ENCODE measurements at places on chromosomes 16 and 17.

DNA sequence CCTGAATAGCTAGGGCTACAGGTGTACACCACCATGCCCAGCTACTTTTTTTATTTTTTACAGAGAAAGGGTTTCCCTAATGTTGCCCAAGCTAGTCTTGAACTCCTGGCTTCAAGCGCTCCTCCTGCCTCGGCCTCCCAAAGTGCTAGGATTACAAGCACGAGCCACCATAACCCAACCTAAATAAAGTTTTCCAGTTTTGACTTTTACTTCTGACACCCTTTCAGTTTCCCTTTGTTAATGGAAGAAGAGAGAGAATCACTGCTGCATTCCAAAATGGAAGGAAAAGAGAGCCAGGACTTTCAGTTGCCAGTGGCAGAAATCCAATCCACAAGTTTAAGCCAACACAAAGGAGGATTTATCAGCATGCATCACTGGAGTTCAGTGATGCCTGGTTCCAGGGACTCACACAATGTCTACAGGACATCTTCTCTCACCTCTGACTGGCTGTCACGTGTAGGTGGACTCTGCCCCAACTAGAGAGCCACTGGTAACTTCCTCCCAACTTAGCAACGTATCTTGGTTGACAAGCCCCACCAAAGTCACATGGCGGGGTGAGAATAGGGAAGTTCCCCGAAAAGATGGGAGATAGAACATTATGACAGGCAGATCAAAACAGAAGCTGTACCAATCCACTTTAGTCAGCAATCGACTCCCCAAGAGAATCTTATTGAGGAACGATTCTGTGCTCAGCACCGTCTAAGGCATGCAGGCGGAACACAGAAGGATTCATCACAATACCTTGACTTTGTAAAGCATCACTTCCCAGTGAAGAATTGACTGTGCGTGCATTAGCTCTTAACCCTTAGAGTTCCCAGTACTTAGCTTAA lies 46.5 kb downstream of the GAS7 start:
- DNase-seq, result no peak

- peak; percentile 34 for DNase-seq
Observed at GRCh38 chr17:59829217-59830006, 63.3 kb downstream of the TUBD1 start.

GRCh38 chr16:4373909-4374742 lies 2.5 kb downstream of the VASN start:
- no peak for DNase-seq

DNA sequence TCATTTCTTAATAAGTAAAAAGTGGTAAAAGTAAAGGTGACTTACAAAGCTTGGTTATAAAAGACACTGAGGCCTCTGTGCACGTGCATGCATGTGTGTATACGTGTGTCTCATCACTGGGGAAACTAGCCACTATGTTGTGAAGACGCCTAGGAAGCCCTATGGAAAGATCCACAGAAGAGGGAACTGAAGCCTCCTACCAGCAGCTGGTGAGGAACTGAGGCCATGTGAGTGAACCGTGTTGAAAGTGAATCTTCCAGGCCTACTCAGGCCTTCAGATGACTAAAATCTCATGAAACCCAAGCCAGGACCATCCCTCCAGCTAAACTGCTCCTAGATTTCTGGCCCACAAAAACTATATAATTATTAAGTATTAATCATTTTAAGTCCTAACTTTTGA lies 23.7 kb downstream of the PHLPP2 start:
- no peak for DNase-seq

GRCh38 chr17:74280093-74280513 lies 6.1 kb downstream of the DNAI2 start:
- peak; percentile 12 for DNase-seq

DNA sequence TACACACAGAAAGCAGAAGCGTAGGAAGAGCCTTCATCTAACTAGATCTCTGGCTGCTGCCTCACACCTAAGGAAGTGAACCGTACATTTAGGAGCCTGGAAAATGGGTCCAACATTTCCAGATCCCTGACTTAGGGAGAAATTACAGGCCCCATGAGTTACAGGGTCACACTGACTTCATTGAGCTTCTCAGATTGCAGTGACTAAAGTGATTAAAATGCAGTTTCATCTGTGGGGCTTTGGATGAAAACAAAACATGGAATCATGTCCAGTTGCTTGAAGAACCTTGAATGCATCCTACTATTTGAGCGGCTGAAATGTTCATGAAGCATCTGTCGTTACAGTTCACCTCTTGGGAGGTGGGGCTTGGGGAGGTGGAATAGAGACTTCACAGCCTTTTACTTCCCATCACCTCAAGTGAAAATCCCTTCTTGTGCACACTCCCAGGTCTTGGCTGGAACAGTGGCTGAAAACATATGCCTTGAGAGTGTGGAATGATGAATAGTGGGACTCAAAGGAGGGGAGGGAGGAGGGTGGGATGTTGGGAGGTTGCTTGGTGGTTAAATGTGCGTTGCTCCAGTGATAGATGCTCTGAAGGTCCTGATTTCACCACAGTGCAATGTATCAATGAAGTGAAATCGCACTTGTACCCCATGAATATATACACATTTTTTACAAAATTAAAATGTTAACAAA lies 19.7 kb downstream of the TEKT3 start:
- DNase-seq, result no peak

- no peak for DNase-seq
Observed at GRCh38 chr16:50600582-50601283, 52.5 kb downstream of the NKD1 start.

DNA sequence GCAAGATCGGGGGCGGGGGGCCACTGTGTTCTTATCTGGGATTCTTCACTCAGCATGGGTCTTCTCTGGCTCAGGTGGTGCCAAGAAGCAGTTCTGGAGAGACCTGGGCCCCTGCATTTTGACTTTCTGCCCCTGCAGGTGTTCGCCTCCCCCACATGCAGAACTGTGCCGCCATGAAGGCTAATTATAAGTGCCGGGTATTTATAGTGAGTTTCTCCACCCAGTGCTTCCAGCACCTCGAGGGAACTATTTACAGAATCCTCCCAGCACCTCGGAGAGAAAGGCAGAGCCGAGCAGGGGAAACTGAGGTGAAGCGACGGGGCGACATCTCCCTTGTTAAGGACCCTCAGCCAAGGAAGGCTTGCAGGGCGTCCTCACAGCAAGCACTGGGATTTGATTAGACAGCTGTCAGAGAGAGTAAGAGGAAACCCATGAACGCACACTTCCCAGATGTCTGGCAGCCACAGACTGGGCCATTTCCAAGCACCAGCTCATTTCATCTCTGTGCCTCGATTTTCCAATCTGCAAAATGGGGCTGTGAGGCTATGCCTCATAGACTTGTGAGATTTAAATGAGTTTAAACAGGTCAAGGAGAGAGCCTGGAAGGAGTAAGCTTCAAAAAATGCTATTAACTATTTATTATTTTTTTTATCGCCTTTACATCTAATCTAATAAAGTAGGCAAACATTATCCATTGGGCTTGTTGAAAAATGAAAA lies 36.4 kb upstream of the GRIN2A start:
- DNase-seq, result no peak

DNA sequence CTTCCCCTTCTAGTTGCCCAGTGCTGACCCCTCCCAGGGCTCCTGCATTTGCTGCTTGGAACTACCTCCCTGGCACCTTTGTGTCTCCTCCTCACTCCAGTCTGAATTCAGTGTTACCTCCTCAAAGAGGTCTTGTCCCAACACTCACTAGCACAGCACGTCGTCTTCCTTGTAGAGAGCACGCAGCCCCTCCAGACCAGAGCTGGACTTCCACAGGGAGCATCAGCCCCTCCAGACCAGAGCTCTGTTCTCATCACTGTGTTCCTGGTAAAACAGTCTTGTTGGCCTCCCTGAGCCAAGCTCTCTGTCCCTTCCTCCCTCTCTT lies 27.8 kb upstream of the MGAT5B start:
- no peak for DNase-seq

DNA sequence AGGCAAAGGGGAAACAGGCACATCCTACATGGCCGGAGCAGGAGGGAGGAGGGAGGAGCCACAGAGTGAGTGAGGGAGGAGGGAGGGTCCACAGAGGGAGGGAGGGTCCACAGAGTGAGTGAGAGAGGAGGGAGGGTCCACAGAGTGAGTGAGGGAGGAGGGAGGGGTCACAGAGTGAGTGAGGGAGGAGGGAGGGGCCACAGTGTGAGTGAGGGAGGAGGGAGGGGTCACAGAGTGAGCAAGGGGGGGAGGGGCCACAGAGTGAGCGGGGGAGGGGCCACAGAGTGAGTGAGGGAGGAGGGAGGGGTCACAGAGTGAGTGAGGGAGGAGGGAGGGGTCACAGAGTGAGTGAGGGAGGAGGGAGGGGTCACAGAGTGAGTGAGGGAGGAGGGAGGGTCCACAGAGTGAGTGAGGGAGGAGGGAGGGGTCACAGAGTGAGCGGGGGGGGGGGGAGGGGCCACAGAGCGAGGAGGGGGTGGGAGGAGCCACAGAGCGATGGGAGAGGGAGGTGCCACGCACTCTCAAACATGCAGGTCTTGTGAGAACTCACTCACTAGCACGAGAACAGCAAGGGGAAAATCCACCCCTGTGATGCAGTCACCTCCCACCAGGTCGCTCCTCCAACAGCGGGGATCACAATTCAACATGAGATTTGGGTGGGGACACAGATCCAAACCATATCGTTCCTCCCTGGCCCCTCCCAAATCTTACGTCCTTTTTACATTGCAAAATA lies 24.3 kb upstream of the CDH15 start:
- DNase-seq, result no peak

GRCh38 chr16:87332150-87332549 lies 15.0 kb upstream of the C16orf95 start:
- DNase-seq, result no peak

- no peak for DNase-seq
Observed at GRCh38 chr16:81029930-81030604, 5.6 kb upstream of the ATMIN start.

DNA sequence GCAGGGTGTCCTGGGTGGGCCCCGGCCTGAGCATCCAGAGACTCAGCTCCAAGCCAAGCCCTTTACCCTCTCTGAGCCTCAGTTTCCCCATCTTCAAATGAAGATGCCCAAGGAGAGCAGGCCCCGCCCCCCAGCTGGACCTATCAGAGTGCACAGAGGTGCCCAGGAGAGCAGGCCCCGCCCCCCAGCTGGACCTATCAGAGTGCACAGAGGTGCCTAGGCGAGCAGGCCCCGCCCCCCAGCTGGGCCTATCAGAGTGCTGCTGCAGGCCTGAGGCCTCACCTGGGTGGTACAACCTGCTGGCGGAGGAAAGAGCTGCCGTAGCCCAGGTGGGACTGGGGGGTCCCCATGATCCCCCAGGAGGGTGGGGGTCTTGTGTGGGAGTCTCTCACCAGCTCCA lies 3.4 kb upstream of the SSTR5 start:
- DNase-seq, result no peak
